ENCODE measurements at places on chromosomes 4 and X.

DNA sequence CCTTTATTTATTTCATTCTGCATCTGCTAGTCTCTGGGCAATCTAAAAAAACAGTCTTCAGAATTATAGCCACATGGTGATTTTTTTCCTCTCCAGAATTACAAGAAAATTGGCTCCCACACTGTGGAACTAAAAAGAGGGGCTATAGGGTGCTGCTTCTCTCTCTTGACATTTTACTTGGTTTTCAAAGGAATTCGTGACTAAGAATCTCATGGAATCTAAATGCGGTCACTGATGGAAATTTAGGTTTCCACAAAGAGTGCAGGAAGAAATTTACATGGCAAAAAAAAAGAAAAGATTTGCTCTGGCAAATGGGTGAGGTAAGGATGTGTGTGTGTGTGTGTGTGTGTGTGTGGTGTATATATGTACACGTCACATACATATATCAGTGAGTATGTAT lies 10.2 kb downstream of the ATXN3L start:
- DNase-seq = no peak

DNA sequence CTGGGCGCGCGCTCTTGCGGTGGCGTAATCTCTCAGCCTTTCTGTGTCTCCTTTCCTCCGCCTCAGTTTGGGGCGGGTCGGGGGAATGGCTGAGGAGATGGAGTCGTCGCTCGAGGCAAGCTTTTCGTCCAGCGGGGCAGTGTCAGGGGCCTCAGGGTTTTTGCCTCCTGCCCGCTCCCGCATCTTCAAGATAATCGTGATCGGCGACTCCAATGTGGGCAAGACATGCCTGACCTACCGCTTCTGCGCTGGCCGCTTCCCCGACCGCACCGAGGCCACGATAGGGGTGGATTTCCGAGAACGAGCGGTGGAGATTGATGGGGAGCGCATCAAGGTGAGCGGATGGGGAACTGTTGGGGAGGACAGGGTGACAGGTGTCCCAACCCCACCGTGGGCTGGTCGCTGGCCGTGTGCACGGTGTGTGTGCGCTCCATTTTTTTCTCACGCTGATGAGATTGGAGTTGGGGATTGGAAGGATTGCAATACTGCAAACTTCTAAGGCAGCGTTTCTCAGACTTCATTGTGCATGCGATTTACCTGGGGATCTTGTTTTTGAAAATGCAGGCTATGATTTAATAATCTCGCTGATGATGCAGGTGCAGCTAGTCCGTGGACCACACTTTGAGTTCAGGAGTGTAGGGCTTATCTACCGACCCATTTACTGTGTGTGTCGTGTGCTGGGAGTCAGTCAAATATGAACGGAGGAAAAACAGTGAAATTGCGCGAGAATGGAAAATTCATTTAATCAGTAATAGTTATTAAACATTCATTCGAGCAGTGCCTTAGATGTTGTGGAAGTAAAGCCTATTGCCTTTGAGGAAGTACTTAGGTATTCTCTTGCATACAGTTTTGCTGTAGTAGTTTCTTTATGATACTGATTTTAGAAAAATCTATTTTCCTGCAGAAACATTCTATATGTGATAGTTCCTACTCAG lies at the start of gene RAB33B:
Gene RAB33B, plus strand, starts transcription at position 11 of the 935 bp plus-strand sequence. Its CDS starts 75 bp downstream, at position 86.
- no peak for DNase-seq

DNA sequence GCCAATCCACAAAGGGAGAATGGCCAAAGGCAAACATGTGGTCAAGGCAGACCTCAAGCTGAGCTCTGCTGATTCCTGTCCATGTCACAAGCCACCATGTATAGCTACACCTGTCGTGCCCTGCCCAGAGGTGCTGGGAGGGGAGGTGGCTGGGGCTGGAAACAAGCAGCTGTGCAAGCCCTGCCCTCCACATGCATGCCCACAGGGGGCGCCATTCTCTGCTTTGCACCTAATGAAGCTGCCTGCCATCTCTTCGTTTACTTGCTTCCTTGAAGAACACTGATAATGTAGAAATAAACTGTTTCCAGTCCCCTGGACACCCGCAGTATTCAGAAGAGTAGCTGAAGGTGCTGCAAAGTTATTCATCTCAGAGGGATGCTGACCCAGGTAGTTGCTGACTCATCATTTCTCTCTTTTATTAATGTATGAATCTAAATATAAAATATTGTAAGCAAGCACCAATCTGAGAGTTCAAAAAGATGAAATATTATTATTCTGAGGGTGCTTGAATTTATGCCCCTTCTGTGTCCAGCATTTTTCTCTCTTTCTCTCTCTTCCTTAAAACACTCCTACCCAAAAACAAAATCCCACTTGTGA lies 278.6 kb downstream of the ADGRA3 start:
- no peak for DNase-seq

DNA sequence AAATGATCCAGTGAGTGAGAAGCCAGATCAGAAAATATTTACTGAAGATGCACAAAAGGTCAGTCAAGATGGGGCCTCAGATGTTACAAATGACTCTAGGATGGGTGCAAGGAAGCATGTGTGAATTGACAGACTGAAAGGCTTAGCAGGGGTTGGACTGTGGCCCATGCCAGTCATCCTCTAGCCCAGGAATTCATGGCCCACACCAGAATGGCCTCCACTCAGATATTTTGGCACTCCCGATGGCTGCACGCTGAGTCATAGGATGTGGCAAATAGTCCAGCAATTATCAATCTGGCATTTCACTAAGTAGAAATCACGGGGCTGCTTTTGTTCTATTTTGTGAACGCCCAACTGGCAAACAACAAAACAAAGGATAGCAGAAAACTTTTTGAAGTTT lies 406.5 kb downstream of the IQCM start:
- DNase-seq = no peak

GRCh38 chr4:40178672-40179071 lies 18.2 kb upstream of the RHOH start:
- DNase-seq = no peak

DNA sequence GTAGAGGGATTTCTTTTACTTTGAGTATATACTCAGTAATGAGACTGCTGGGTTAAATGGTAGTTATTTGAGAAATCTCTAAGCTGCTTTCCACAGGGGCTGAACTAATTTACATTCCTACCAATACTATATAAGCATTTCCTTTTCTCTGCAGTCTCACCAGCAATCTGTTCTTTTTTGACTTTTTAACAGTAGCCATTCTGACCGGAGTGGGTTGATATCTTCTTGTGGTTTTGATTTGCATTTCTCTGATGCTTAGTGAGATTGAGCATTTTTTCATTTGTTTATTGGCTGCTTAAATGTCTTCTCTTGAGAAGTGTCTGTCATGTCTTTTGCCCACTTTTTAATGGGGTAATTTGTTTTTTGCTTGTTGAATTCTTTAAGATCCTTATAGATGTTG lies 43.3 kb downstream of the SPCS3 start:
- no peak for DNase-seq

- DNase-seq = no peak
Measured at GRCh38 chrX:30414144-30414543, 105.0 kb upstream of the NR0B1 start.

DNA sequence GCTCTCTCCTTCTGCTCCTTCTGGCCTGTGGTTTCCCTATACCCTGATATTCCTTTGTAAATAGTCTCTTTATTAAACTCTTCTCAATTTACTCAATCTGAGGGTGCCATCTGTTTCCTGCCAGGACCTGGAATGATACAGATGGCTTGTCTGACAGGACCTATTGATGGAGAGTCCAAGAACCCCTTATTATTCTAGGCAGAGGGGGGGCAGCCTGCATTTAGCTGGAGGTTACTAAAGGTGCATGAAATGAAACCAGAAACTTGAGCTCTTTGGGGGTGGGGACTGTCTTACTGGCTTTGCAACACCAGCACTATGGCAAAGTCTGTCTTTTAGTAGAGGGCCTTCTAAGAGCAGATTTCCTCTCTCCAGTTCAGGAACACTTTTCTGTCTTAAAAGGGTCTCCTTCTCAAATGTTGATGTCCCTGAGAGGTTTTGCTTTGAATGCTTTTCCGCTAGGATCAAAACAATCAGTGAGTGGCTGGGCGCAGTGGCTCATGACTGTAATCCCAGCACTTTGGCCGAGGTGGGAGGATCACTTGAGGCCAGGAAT lies 162.5 kb upstream of the MED14 start:
- DNase-seq = no peak

DNA sequence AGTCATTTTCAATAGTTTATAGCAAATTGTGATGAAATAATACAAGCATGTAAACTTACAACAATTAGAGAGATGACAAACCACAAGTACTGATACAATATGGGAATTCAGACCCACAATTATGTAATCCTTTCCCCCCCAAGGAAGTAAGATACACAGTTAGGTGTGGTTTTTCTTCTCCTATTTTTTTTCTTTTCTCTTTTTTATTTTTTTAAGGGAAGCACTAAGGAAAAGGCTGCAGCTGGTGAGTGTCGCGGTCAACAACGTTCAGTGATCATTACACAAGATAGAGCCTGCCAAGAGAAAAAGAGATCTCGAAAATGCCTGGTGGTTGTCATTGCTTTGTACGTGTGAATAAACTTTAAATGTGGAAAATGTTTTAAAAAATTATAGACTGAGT lies 9.8 kb downstream of the NDNF start:
- no peak for DNase-seq

GRCh38 chrX:69128588-69128987 lies 36.7 kb downstream of the PJA1 start:
- DNase-seq = no peak

DNA sequence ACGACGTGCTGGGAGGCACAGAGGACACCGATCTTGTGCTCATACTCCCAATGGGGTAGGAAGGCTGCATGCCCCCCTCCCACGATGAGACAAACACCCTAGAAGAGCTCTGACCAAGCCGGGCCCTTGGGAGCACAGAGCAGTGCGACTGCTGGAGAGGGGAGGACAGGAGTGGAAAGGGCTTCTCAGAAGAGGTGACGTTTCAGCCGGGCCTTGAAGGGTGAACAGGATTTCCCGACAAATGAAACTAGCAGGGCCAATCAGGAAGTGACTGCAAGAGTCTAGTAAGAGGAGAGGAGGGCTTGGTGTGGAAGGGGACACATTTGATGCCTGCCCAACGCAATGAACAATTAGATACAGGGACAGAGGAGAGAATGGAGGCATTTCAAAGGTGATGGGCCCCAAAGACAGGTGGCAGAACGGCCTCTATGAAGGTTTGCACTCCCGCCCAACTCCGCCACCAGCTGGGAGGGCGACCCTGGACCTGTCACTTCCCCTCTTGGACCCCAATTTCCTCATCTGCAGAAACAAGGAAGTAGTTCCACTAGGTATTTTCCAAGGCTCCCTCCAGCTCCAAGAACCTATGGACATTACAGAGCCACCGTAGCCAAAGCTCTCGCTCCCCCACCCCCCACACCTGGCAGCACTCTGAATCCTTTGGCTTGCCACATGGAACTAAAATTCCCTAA lies 3.9 kb downstream of the HCFC1 start:
- no peak for DNase-seq

DNA sequence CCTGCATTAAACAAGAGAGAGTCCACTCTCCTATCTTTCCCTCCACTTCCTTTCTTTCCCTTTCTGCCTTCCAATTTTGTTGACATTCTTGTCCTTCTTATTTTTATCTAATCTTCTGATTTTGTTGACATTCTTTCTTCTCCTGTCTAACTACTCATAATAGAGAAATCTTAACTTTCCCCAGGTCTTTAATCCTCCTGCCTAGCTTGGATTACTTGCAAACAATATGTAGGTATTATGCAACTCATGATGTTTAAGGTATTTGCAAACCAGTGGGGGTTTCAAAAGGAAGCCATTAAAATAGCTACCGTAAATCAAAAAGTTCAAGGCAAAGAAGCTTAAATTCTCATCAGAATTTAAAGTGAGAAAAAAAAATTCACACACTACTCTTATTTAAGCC lies 53.9 kb downstream of the PROM1 start:
- DNase-seq = no peak

- no peak for DNase-seq
Measured at GRCh38 chr4:54165011-54165410, 64.1 kb upstream of the PDGFRA start.

DNA sequence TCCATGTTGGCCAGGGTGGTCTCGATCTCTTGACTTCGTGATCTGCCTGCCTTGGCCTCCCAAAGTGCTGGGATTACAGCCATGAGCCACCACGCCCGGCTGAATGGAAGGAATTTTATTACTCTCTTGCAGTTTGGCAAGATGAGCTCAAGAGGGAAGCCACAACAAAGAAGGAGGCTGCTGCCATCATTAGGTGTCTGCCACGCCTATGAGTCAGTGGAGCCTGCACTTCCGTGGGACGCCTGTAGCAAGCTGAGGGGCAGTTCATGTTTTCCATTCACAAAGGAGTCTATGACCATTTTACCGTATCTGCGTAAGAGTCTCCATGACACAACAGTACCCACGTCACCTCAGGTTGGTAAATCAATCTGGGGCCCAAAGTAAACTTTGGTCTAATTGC lies 51.2 kb upstream of the CHRNA9 start:
- no peak for DNase-seq

GRCh38 chr4:19729886-19730651 lies 521.6 kb upstream of the SLIT2 start:
- no peak for DNase-seq

DNA sequence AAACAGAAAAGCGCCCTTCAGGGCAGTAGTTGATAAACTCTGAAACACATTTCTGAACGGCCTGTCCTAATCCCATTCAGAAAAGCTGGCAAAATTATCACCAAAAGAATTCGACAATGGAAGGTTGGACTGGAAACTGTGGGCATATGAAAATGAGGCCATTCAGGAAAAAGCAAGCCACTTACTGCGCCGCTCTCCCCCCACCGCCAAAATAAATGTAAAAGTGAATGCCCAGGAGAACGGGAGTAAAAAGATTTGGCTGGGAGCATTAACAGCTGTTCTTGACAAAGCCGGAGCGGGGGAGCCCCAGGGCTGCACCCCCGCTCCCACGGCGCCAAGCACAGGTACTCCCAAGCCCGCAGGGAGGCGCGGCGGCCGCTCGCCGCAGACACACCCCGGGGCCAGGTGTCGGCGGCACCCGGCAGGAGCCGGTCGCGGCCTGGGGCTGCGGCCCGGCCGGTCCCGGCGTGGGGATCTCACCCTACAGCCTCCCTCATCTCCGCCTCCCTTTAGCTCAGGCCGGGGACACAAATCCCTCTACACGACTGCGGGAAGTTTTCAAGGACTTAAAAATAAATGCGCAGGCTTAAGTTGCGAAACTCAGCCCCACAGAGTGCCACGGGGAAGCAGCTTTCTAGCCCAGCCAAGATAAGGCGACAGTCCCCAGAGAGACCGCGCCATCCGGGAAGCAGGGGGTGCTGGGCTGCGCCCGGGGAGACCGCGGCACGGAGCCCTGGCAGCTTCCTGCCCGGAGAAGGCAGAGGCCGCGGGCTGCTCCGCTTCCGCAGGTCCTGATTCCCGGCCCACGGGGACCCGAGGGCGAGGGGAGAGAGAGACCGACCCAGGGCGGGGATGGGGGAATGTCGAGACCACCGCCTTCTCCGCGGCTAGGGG lies 593 bp downstream of the SH3RF1 start:
- DNase-seq = peak; percentile 53

GRCh38 chrX:16160729-16161128 lies 6.6 kb upstream of the MAGEB17 start:
- no peak for DNase-seq

- peak; percentile 3 for DNase-seq
Measured at GRCh38 chr4:164937576-164938270, 39.7 kb downstream of the TRIM61 start.

- no peak for DNase-seq
Measured at GRCh38 chr4:52588771-52589591, 70.1 kb downstream of the USP46 start.

- no peak for DNase-seq
Measured at GRCh38 chrX:40773809-40774208, 38.5 kb upstream of the MED14 start.
